ENCODE measurements at places on chromosomes 7 and 10. TPM values are rescaled to one million over a fixed set of nuclear protein-coding genes. Genes with fewer than 3 reads are reported as not detected.

Gene LIPN
- not detected for total RNA-seq

DNA sequence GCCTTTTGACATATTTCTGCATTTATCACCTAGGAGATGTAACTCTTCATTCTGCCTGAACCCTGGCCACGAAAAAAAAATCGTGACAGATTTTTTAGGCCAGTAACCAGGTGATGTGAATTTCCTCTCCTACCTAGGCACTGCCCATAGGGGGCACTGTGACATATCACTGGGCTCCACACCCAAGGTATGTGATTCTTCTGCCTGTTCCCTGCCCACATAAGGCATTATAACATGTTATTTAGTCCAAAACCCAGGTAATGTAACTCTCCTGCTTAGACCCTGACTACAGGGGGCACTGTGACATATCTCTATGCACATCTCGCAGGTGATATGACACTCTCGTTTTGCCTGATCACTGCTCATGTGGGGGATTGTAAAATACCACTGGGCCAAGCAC lies 29.5 kb upstream of the ZNF107 start:
- H3K4me1 ChIP-seq = no peaks in the 10 kb centered on the region
- no peaks in the 10 kb centered on the region for H3K27me3 ChIP-seq
- no peak overlapping the region for H3K4me3 ChIP-seq
- H3K27ac ChIP-seq = no peak overlapping the region
- H3K36me3 ChIP-seq = no peaks in the 10 kb centered on the region

DNA sequence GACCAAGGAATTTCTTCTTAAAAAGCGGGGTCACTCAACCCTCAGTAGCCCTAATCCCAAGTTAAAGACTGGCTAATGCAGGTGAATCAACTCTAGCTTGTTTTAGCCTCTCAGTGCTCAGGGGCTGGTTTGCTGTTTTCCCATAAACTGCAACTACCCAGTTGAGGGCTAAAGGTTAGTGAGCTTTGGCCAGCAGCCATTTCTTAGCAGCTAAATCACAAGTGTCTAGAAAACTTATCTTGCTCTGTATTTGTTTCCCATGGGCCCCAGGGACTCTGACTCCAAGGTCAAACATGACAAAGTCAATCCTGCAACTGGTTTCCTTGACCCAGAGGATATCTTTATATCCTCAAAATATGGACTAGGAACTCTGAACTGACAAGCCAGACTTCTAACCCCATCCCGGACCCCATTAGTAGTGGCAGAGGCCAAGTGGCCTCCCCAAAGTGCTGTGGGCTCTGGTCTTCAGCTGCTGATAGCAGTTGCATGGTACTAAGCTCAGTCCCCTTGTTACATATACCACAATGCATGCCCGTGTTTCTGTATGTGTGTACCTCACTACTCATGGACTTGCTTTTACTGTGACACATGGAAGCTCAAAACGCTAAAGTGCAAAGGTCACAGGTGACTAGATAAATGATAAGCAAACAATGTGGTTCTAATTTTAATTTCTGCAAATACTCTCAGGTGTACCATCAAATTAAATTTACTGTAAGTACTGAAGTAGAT lies 793.0 kb upstream of the IGFBP3 start:
- H3K27me3 ChIP-seq = no peaks in the 10 kb centered on the region
- no peaks in the 10 kb centered on the region for H3K4me1 ChIP-seq
- no peak overlapping the region for H3K27ac ChIP-seq
- DNase-seq = no peak
- peaks cover 2% of the 10 kb centered on the region for H3K36me3 ChIP-seq

DNA sequence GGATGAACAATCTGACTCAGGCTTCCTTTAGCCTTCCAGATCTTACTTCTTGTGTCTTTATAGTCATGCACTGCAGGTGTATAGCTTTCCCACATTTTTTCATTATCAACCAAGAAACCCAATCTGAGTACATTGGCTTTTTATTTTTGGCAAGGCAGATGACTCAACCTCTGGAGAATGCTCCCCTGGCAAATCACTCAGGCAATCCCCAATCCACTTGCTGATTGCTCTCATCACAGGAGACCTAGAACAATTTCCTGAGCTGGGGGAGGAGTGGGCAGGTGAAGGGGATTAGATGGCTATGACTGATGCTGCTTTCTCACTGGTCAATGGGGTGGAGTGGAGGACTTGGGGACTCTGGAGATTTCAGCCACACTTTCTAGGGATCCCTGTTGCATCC lies 134.4 kb downstream of the SLC16A9 start:
- no peaks in the 10 kb centered on the region for H3K36me3 ChIP-seq
- no peak for DNase-seq
- H3K27me3 ChIP-seq = peaks cover 23% of the 10 kb centered on the region

Gene OIT3
- not detected for total RNA-seq

DNA sequence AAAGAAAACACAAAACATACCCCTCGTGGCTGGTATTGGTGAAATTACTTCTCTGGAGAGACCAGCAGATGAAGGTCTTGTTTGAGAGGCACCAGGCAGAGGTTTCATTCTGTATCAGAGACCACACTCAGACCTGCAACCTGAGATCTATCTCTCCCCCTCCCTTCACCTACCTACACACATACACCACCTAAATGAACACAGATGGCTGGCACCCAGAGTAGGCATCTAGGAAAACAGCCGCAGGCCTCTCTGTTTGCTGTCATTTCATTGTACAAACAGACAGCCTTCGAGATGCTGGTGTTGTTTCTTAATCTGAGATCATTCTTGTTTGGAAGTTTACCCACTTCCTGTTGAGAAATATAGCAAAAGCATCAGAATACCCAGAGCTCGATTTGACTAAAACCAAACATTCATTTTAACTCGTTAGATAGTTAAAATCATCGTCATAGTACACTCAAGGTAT lies 173.9 kb upstream of the SLC25A13 start:
- H3K27me3 ChIP-seq = peaks cover 10% of the 10 kb centered on the region
- peak; percentile 47 for DNase-seq
- H3K4me1 ChIP-seq = peaks cover 11% of the 10 kb centered on the region
- peak overlapping the region; percentile 75 for H3K4me3 ChIP-seq
- peak overlapping the region; percentile 69 for H3K27ac ChIP-seq
- no peaks in the 10 kb centered on the region for H3K36me3 ChIP-seq

- no peak overlapping the region for H3K27ac ChIP-seq
- no peak overlapping the region for H3K4me3 ChIP-seq
- H3K36me3 ChIP-seq = no peaks in the 10 kb centered on the region
- no peak for DNase-seq
- H3K27me3 ChIP-seq = no peaks in the 10 kb centered on the region
- no peaks in the 10 kb centered on the region for H3K4me1 ChIP-seq
These were observed 60.5 kb downstream of the RSU1 start for GRCh38 chr10:16756561-16757221.

DNA sequence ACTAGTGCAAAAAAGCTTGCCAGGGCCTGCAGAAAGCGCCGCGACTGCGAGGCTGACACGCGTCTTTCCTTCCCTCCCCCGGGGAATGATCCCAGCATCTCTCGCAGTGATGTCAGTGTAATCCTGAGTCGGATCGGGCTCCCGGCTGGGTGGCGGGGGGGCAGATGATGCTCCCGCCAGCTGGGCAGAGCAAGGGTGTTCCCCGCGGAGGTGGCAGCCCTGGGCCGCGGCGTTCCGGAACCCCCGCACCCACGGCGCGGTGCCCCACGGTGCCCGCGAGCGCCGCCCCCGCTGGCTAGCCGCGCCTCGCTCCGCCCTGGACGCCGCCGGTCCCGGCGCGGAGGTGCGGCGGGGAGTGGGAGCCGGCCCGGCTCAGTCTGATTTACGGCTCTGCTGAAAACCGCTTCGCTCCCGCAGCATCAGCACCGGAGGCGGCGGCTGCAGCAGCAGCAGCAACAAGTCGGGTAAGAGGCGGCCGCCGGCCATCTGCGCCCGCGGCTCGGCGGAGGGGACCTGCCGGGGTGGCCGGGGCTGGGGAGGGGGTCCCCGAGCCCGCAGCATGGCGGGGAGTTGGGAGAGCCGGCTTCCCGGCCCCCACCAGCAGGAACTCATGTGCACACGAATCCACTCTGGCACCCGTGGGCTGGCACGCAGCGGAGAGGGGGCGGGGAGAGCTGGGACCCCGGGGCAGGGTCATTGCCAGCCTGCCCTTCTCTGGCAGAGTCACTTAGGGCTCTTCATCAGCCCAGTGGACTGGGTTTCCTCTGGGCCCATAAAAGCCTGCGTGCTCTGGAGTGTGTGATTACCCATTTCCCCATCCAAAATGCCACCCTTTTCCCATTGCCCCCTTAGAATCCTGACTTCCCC lies at the start of gene ZNF365:
Gene ZNF365 (plus strand): TSS at position 375 of the 867 bp plus-strand sequence. CDS start 1,825 bp downstream, outside the sequence.
- peaks cover 37% of the 10 kb centered on the region for H3K27me3 ChIP-seq
- peaks cover 10% of the 10 kb centered on the region for H3K4me1 ChIP-seq
- H3K27ac ChIP-seq = peak within 1 kb of the TSS; percentile 19
- no peaks in the 10 kb centered on the region for H3K36me3 ChIP-seq
- peak; percentile 50 for DNase-seq

Gene CREB3L2
- 49.4 TPM for total RNA-seq

Gene SLC18A3
- total RNA-seq = not detected

Gene NEUROD6
- total RNA-seq = not detected

Gene NPC1L1
- 0.12 TPM for total RNA-seq

GRCh38 chr7:100887516-100888290 lies 1.8 kb downstream of the UFSP1 start:
- H3K4me3 ChIP-seq = peak overlapping the region; percentile 79
- peaks cover 57% of the 10 kb centered on the region for H3K4me1 ChIP-seq
- H3K27ac ChIP-seq = peak overlapping the region; percentile 70
- peaks cover 13% of the 10 kb centered on the region for H3K36me3 ChIP-seq

Gene PCBD1
- 40.3 TPM for total RNA-seq

DNA sequence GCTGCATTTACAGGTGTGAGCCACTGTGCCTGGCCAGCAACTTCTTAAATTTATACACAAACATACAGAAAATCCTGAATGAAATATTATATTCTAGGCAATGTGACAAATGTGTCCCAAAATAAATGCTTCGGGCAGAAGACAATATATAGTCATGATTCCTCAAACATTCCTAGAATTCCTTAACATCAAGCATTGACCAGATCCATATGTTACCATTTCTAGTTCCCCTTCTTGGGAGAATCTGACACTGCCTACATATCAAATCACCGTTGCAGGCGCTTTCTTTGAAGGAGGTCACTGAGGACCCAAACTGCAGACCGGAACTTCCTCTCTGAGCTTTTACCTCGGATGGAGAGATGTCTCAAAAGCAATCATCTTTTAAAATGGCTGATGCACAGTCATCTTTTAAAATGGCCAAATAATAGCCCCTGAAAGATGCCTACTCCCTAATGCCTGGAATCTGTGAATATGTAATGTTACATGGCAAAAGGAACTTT lies 323.5 kb downstream of the PHF14 start:
- H3K27ac ChIP-seq = no peak overlapping the region
- no peaks in the 10 kb centered on the region for H3K36me3 ChIP-seq
- H3K27me3 ChIP-seq = no peaks in the 10 kb centered on the region
- H3K4me3 ChIP-seq = no peak overlapping the region
- H3K4me1 ChIP-seq = no peaks in the 10 kb centered on the region

DNA sequence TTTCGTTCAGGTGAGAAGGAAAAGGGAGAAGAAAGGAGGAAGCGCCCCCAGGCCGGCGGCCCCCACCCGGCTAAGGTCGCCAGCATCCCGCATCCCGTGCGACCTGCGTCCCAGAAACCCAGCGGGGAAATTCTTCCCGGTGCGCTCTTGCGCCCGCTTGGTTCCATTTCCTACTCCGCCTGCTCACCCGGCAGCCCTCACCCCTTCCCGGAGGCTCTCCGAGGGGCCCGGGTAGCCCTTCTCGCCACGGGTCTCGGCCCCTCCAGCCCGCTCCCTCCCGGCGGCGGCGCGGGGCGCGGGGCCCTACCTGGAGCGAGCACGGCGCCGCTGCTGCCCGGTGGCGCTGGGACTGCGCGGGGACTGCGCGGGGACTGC lies at the start of gene PRKCQ:
Gene PRKCQ (minus strand): TSS at position 373 of the 375 bp plus-strand sequence. CDS start 65,141 bp downstream, outside the sequence.
- no peak for DNase-seq
- peak within 1 kb of the TSS; percentile 98 for H3K4me3 ChIP-seq
- H3K4me1 ChIP-seq = peaks cover 68% of the 10 kb centered on the region
- H3K36me3 ChIP-seq = peaks cover 17% of the 10 kb centered on the region

DNA sequence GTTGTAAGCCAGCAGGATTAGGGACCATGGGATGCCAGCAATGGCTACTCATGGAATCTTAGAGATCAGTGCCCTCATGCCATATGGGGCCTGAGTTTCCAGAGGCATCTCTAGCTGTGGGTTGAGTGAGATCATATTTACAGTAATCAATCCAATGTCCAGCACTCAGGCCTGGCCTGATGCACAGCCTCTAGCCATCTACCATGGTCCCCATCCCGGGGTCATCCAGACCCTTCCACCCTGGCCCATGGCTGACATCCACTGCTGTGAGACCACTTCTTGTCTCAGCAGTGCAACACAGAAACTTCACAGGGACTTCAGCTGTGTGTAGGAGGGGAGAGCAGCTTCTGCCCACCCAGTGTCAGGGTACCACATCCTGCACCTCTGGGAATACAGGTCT lies 6.5 kb upstream of the ADCY1 start:
- no peak for DNase-seq
- H3K27ac ChIP-seq = no peak overlapping the region
- H3K4me1 ChIP-seq = no peaks in the 10 kb centered on the region
- H3K36me3 ChIP-seq = no peaks in the 10 kb centered on the region
- H3K27me3 ChIP-seq = peaks cover 33% of the 10 kb centered on the region

DNA sequence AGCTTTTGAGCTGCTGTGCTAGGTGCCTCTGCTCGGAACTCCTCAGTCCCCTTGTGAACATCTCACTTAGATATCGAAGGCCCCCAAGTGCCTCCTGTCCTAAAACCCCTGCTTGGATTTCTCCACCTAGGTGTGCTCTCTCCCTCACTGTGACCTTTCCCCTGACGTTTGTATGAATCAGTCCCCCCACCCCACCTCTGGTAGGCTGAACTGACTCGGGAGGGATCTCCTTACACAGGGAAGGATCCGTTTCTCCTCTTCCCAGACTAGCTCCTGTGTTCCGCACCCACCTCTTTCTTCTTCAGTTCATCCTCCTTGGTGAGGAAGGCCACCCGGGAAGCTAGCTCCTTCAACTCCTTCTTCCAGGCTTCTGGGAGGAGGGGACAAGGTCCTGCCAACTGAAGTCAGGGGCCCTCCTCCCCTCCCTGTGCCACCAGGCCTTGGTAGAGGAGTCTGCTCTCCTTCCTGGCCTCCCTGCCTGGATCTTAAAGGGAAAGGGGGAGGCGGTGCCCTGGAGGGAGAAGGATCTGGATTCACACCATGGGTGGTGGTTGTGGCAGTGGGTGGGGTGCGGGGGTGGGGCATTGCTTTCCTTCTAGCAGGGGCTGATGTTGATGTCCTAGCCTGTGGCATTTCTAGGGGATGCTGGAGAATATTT lies 6.8 kb downstream of the TBATA start:
- H3K4me3 ChIP-seq = no peak overlapping the region
- no peak for DNase-seq
- H3K27me3 ChIP-seq = no peaks in the 10 kb centered on the region
- H3K27ac ChIP-seq = no peak overlapping the region
- H3K4me1 ChIP-seq = no peaks in the 10 kb centered on the region
- H3K36me3 ChIP-seq = no peaks in the 10 kb centered on the region

Measured in activated T-cell treated with anti-CD3 and anti-CD28 coated beads, Interleukin-2, amount 50 U/mL, for 72 hours (primary cell).